ENCODE measurements at places on chromosomes 12 and 14. TPM values are rescaled to one million over a fixed set of nuclear protein-coding genes. Genes with fewer than 3 reads are reported as not detected.

The TTC6 gene
- not detected for total RNA-seq

The PARPBP gene
- total RNA-seq = 25.3 TPM

DNA sequence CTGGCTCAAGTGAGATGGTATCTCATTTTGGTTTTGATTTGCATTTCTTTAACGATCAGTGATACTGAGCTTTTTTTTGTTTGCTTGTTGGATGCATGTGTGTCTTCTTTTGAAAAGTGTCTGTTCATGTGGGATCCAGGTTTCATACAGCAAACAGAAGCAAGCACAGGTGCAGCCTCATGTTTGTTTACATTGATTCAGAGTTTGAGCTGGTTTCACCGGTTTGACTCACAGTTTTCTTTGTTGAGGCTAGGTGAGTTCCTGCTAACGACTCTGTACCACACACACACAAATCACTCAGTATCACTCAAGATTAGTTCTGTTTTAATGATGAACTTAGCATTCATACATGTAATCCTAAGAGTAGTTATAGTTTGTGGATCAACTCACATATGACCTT, 3.7 kb downstream of the OR10G2 start:
- no peak for DNase-seq

- DNase-seq = no peak
Observed at GRCh38 chr12:6198051-6198450, 2.1 kb upstream of the CD9 start.

DNA sequence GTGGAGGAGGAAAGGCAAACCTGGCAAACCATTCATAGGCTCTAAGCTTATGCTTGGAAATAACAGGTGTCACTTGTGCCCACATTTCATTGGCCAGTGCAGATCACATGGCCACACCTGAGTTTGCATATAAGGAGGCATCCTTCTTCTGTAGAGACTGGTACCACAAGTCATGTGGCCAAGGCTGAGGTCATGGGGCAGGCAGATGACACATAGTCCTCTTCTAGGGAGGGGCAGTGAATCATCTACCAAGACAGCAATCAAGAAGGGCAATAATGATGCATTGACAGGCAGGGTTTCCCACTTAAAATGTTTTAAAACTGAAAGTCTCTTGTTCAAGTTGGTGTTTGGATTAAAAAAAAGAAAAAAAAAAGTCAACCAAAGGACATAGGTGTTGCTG, 77.3 kb downstream of the DAAM1 start:
- peak; percentile 61 for DNase-seq

All from activated CD4-positive, alpha-beta memory T cell treated with anti-CD3 and anti-CD28 coated beads, Interleukin-2, amount 10 ng/mL, durations not matched to agents 7 days and 5 days (primary cell).